ENCODE measurements at places on chromosomes 3 and 15. TPM values are rescaled to one million over a fixed set of nuclear protein-coding genes. Genes with fewer than 3 reads are reported as not detected.

- no peak for DNase-seq
Measured at GRCh38 chr3:10194328-10195071, 29.8 kb downstream of the IRAK2 start.

GRCh38 chr3:163779396-163780344 is 1298.6 kb downstream of the SI start:
- no peak for DNase-seq

DNA sequence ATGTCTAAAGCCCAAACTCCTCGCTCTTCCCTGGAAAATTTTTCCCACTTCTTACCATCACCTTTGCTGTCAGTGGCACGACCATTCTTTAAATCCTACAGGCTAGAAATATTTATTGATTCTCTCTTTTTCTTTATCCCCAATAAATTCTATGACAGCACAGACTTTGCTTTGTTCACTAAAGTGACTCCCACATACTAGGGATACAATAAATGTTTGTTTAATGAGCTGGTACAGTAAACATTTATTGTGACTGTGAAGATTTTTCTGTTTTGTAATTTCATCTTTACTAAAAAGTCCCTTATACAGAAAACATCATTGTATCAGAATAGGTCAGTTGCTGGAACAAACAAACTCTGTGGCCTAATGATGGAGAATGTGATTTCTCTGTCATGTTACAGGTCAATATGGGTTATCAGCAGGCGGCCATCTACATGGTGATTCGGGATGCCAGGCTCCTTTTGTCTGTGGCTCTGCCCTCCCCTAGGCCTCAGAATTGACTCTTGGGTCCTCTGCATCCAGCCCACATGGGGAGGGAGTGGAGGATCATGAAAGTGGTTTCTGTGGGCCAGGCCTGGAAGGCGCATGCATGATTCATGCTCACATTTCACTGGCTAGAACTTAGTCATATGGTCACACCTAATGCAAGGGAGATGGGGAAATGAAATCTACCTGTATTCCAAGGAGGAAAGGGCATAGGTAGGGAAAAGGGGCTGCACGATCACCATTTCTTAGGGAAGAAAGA is 22.7 kb upstream of the KNG1 start:
- no peak for DNase-seq

GRCh38 chr15:50315814-50316630 is 39.0 kb downstream of the GABPB1 start:
- DNase-seq: peak; percentile 34

DNA sequence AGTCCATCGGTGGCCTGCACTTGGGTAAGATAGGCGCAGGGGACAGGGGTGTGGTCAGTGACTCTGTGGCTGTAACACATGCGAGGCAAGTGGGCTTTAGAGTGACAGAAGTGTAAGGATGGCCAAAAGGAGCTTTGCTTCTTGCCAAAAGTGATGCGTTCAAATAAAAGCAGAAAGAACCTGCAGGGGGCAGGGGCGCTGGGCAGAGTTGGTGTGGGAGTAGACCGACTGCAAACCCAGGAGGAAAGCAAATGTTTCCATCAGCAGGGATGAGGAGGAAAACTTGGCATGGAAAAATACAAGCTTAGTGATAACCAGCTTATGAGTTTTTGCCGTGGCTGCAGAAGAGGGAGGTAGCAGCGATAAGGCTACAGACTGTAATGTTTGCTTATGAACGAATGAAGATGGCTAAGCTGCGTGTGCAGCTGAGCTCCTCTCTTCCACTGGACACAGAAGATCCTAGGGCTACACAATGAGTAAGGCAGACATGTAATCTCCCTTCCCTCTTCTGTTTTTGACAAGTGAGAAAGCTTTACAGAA is 149.4 kb downstream of the WNT5A start:
- DNase-seq: peak; percentile 36

- peak; percentile 67 for DNase-seq
Measured at GRCh38 chr15:62566248-62566647, 401.2 kb upstream of the C2CD4B start.

- peak; percentile 10 for DNase-seq
Measured at GRCh38 chr3:64932016-64932518, 244.3 kb upstream of the ADAMTS9 start.

DNA sequence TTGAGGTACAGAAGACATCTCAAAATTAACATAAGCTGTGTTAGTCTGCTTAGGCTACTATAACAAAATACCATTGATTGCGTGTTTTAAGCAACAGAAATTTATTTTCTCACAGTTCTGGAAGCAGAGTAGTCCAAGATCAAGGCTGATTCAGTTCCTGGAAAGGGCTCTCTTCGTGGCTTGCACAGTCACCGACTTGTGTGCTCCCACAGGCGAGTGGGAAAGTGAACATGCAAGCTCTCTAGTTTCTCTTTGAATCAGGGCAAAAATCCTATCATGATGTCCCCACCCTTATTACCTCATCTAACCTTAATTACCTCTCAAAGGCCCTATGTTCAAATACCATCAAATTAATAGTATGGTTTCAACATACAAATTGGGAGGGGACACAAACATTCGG is 505.9 kb downstream of the ZIC1 start:
- DNase-seq: no peak

- no peak for DNase-seq
Measured at GRCh38 chr3:56269755-56270535, 198.3 kb downstream of the ERC2 start.

DNA sequence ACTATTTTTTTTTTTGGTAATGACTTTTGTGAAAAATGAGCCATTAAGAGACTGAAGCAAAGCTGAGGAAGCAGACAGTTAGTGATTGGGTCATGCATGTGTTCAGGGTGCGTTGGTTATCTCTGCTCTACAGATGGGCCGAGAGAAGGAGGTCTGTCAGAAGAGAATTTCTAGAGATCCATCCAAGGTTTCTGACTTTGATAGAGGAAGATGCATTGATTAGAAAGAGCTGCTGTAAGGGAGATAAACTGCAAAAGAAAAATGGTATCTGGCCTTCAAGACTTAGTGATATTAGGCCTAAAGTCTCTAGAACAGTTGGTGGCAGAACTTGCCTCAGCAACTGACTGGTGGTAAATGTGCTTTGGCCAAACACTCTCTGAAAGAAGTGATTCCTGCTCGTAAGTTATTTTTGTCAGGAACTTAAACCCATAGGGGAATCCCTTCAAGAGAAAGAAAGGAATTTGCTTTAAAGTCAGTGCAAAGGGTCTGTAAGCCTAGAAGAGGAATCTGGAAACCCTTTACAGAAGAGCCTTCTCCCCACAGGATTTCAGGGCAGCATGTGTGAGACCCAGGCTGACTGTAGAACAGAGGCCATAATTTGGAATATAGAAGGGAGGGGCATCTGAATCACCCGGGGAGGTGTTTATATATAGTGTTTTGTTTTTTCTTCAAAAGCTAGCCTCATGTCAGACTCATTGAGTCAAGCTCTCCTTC is 67.8 kb downstream of the OPA1 start:
- no peak for DNase-seq

DNA sequence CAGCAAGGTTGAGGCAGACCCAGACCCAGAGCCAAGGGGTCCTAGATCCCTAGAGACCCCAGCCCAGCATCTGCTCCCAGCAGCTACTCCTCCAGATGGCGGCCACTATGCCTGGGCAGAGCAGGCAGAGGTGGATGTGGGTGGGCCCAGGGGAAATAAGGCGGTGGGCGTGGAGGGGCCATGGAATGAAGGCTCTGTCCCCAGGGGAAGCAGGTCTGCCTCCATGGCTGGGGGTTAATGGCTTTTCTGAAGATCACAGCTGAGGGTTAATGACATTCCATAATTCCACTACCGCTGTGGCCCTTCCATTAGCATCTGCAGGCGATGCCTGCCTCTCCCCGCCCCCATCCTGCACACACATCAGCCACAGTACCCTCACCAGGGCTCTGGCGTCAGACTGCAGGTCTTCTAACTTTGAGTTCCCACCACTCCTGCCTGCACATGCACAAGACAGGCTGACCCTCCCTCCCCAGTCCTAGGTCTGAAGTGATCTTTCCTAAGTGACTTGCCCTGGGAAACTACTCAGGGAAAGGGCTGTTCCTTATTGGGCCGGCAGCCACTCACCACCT is 41.2 kb downstream of the CCDC33 start:
- no peak for DNase-seq

- no peak for DNase-seq
Measured at GRCh38 chr3:87462228-87462627, 185.8 kb upstream of the POU1F1 start.

DNA sequence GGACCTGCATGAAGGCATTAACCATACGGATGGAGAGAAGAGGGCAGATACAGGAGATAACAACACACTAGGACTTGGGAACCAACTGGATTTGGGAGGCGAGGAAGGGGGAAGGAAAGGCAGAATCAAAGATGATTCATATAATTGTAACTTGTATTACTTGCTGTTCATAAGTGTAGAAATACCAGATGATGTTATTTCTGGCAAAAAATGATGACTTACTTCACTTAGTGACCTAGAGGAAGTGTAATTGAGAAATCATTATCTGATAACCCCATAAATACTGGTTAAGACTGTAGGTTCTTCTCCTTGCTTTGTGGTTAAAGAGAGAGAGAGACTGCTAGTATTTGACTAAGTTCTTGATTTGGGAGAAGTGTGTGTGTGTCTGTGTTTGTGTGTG is 50.5 kb upstream of the GK5 start:
- no peak for DNase-seq

DPP8 gene
- total RNA-seq: 40.9 TPM

DUT gene
- 49.2 TPM for total RNA-seq

CCR1 gene
- 1.1 TPM for total RNA-seq

CYP1A2 gene
- total RNA-seq: not detected

Data from osteoblast (primary cell).